BE2C (cell line): ENCODE measurements at places on chromosomes 4 and X.

GRCh38 chr4:57220734-57221133, 110.5 kb upstream of the IGFBP7 start:
- no peak for DNase-seq

- no peak for DNase-seq
These were observed 37.9 kb downstream of the ZNF330 start for GRCh38 chr4:141258558-141258957.

GRCh38 chr4:162075726-162076125, 88.1 kb downstream of the FSTL5 start:
- DNase-seq = no peak

DNA sequence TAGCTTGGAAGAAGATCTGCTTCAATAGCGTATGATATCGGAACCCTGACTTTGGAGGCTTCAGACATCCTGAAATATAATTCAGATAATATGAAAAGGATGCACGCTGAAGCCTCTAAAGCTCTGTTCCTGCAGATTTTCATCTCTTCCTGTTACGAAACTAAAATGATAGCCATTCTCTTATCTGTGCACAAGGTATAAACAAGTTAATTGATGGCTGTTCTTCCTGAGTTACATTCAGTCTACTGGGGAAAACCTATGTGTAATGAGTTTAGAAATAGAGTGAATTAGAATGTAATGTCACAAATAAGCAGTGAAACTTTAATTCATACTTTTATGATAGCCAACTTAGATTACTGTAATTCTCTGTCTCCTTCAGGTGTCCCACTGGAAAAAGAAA, 36.8 kb upstream of the AGA start:
- no peak for DNase-seq
